ENCODE measurements at places on chromosomes 6 and 20. TPM values are rescaled to one million over a fixed set of nuclear protein-coding genes. Genes with fewer than 3 reads are reported as not detected.

The SNAP25 gene
- 0.18 TPM for total RNA-seq

The MPC1 gene
- total RNA-seq, result 17.7 TPM

The HLA-A gene
- 1,053 TPM for total RNA-seq

- H3K36me3 ChIP-seq, result peaks cover 21% of the 10 kb centered on the region
- H3K4me1 ChIP-seq, result peaks cover 50% of the 10 kb centered on the region
- peak overlapping the region; percentile 37 for H3K27ac ChIP-seq
- H3K27me3 ChIP-seq, result no peaks in the 10 kb centered on the region
- no peak for DNase-seq
These were observed 2.4 kb downstream of the OSER1 start for GRCh38 chr20:44208165-44208564.

GRCh38 chr6:97963193-97963592, 680.2 kb upstream of the MMS22L start:
- H3K4me1 ChIP-seq, result no peaks in the 10 kb centered on the region
- DNase-seq, result no peak
- no peak overlapping the region for H3K4me3 ChIP-seq
- no peak overlapping the region for H3K27ac ChIP-seq

Measured in activated CD4-positive, alpha-beta T cell treated with anti-CD3 and anti-CD28 coated beads for 36 hours (primary cell).